Hypothalamus (tissue), 51 donors: ENCODE measurements at places on chromosomes 12 and 14.
A peak's percentile ranks its signal among the peaks of the same experiment; 100 is the strongest.

DNA sequence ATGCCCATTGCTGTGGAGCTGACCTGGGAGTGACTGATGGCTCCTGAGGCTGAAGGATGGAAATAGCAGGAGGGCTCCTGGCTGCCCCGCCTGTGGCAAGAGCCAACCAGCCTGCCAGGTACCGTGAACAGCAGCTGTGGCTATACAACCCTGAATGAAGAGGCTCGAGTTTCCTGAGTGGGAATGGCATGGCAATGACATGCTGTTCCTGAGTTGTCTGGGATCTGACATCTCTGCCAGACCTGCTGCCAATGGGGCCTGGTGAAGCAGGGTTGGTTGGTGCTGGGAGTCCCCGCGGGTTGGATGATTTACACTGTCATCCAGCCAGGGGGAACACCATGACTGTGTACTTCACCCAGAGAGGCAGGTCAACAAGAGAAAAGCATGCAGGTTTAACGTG lies 31.8 kb upstream of the LRRC10 start:
- no peak for DNase-seq

- DNase-seq: no peak
Measured at GRCh38 chr12:29505122-29505521, 7.6 kb upstream of the OVCH1 start.

DNA sequence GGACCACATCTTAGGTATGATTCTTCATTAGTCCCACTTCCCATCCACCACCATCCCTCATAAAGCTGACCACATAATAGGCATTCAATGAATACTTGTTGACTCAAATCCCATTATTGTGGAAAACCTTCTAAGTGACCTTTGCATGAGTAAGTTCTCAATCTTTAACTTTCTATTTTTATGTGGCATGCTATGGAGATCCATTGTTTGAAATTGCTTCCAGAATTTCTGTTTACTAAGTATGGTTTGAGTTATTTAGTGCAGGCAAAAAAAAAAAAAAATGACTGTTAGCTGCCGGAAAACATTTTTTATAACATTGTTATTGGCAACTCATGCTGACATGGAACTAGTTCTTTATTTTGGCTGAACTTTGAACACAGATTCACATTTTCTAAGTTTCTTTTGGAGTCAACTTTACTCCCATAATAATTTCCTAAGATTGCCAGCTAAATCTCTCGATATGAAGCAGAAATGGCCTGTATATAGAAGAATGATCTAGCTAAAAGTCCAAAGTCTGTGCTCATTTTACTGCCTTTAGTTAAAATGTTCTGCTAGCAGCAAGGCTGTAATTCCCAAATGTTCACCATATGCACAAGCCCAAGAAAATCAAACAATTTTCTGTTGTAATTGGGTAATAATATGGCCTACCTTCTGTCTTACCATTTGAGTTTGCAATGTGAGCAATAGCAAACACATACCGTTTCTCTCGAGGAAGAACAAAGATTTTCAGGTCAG lies 77.9 kb downstream of the PTGER2 start:
- DNase-seq: no peak

- no peak for DNase-seq
Measured at GRCh38 chr12:129394177-129394825, 509.5 kb downstream of the TMEM132D start.

DNA sequence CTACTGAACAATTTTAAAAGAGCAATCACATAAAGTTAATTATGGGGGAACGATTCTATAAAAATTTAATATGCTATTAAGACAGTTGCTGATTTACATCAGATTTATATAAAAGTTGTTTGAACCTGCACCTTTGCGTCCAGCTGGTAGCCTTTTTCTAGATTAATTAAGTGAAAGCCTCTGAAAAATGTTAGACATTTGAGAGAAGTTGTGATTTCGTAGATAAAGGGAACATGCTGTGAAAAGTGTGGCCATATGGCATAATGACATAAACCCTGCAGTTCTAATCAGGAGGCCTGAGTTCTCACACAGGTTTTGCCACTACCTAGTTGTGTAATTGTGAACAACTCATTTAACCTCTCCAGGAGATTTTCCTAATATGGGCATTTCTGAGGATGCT lies 187.2 kb downstream of the TMTC2 start:
- DNase-seq: no peak

DNA sequence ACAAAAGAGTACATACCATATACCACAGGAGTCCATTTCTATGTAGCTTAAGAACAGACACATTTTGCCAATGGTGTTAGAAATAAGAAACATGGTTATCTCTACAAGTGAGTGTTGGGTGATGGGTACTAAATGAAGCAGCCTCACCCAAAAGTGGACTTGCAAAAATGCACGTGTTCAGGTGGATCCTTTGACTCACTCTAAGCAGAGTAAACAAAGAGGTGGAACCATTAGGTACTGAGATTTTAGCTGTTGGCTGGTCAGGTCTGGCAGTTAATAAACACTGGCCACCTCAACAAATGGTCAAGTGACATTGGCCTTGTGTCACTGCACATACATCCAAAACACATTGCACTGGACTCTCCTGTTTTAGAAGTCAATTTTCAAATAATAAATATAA lies 27.6 kb downstream of the EVL start:
- DNase-seq: no peak

DNA sequence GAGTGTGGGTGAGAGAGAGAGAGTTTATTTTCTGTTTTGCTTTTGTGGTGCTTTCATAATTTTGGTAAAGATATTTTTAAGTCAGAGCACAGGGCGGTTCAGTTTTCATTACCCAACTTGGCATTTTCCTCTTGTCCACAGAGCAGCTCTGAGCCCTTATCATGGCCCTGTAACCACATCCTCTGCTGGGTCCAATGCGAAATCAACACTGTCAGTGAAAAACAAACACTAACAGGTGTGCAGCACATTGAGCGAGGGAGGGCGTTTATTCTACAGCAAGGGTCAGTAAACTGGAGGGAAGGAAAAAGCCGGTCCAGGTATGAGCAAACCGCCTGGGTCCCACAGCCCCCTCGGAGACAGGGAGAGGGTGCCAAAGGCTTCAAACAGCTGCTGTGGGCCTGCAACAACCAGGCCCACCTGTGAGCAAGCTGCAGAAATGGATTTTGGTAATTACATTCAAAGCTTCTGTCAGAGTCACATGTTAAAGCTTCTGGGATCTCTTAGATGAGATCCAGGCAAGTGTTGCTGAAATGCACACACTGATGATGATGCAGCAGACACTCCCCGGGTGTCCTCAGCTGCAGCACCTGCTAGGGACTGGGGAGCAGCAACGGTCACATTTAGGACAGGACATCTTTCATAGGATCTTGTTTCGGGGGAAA lies 132.7 kb upstream of the DYRK2 start:
- DNase-seq: no peak

GRCh38 chr14:66624336-66624937 lies 116.5 kb downstream of the GPHN start:
- peak; percentile 4 for DNase-seq

GRCh38 chr12:82609234-82609914 lies 77.3 kb upstream of the TMTC2 start:
- DNase-seq: no peak

- no peak for DNase-seq
Measured at GRCh38 chr12:103301642-103302591, 193.9 kb downstream of the C12orf42 start.

DNA sequence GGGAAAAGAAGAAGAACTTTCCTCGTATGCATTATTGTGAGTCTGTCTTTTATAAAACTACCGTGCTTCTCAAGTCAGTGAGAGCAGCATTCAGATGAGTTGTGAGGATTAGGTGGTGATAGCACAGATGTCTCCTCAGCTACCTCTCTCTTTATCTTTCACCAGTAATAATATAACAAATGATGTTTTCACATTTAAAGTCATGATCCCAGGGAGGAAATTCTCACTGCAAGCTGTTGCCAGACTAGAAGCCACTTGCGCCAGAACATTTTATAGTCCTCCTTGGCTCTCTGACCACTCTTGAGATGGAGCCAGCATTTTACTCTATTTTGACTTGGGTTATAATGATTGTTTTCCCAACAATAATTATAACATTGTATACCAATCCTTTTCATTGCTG lies 443.1 kb downstream of the AEBP2 start:
- no peak for DNase-seq

- DNase-seq: no peak
Measured at GRCh38 chr12:93587611-93588010, 15.1 kb downstream of the SOCS2 start.

GRCh38 chr12:9345171-9345570 lies 137.0 kb upstream of the PZP start:
- no peak for DNase-seq

- no peak for DNase-seq
Measured at GRCh38 chr12:54416687-54417603, 2.1 kb downstream of the ITGA5 start.

GRCh38 chr12:65875640-65876071 lies 51.4 kb downstream of the HMGA2 start:
- DNase-seq: no peak

DNA sequence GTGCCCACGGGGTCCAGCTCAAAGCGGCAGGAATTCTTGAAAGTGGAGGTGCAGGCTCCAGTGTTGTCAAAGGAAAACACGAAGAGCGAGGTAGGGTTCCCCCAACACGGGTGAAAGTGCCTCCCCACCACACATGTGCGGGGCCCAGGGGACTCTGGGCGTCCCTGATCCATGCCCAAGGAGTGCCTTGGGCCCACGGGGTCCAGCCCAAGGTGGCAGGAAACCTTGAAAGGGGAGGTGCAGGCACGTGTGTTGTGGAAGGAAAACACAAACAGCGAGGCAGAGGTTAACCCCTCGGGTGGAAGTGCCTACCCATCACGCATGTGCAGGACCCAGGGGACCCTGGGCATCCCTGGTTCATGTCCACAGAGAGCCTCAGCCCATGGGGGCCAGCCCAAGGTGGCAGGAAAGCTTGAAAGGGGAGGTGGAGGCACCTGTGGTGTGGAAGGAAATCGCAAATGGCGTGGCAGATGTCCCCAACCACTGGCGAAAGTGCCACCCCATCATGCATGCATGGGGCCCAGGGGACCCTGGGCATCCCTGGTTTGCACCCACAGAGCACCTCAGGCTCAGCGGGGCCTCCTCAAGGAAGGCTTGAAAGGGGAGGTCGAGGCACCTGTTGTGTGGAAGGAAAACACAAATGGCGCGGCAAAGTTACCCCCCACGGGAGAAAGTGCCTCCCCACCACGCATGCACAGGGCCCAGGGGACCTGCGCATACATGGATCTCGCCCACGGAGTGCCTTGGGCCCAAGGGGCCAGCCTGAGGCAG lies 584.6 kb downstream of the ALG10 start:
- no peak for DNase-seq
